CD4-positive, alpha-beta T cell treated with Interferon alpha-2 for 1 hour (primary cell): ENCODE measurements at places on chromosomes 3 and 15.
A peak's percentile ranks its signal among the peaks of the same experiment; 100 is the strongest.

DNA sequence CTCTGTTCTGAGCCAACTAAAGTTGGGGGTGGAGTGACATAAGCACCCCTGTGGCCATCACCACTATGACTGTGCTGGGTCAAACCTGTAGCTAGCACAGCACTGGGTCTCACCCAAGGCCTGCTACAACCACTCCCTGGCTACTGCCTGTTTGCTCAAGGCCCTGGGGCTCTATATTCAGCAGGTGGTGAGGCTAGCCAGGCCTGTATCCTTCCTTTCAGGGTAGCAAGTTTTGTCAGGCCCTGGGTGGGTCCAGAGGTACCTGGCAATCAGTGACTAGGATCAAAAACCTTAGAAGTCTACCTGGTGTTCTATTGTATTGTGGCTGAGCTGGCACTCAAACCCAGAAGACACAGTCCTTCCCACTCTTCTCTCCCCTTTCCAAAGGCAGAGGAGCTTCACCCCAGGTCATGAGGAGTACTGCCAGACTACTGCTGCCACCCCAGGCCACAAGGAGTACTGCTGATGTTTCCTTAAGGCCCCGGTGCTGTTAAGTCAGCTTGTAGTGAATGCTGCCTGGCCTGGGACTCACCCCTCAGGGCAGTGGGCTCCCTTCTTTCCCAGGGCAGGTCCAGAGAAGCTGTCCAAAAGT, 170.8 kb downstream of the IGSF11 start:
- no peak for DNase-seq

- DNase-seq, result no peak
Observed at GRCh38 chr15:101615414-101615985, 36.7 kb downstream of the TM2D3 start.

- no peak for DNase-seq
Observed at GRCh38 chr3:104832530-104832929, 534.2 kb upstream of the ALCAM start.

GRCh38 chr3:196609343-196609775, 30.1 kb upstream of the NRROS start:
- peak; percentile 93 for DNase-seq

- no peak for DNase-seq
Observed at GRCh38 chr15:77342807-77343206, 77.1 kb downstream of the PEAK1 start.

DNA sequence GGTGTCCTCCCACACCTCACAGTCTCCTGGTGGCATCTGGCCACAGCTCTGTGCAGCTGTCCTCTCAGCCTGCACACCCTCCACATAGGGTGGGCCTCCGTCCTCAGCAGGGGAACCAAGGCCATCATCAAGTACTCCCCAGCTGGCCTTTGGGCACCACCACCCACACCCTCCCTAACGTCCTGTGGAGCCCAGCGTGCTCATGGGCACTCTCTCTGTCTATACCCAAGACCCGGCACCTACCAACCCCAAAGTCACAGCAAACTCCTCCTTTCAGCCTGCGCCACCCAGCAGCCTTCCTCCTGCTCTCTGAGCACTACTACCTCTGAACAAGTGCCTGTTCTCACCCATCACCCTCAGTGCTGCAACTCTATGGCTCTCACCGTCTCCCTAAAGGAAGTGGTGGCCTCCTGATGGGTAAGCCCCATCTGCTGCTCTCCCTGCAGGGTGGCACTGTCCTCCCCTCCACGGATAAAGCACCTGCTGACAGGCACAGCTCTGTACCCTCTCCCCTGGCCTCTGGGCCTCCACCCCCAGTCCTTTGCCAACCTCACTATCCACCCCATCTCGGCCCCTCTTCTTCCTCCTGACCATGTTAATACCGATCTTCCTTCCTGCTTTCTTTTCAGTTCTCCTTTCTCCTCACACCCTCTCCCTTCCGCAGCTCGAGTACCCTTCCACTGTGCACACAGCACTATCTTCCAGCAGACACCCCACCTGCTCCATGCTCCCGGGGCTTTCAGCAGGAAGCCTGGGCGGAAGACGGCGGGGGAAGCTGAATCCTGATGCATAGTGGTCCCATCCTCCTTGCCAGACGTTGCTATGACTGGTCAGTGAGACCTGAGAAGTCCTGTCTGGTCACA, 31.5 kb downstream of the SLC41A3 start:
- no peak for DNase-seq

GRCh38 chr3:82194870-82195269, 433.4 kb upstream of the GBE1 start:
- no peak for DNase-seq

DNA sequence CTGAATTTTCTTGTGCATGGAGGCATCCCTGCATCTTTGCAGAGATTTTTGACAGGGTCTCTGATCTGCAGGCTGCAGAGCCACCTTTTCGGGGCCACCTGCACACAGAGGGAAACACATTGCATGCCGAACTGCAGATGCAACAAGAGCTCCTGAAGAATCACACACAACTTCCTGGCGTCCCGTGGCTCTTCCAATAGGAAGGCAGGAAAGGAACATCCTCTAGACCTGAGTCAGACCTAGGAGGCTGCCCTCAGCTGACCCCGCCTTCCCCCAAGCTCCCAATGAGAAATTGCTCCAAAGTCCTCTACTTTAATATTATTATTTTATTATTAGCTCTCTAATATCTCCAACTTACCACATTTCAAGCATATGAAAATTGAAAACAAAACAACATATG, 213.2 kb upstream of the ARRDC4 start:
- DNase-seq, result no peak

- peak; percentile 71 for DNase-seq
Observed at GRCh38 chr3:128875556-128876120, 3.8 kb upstream of the ACAD9 start.

GRCh38 chr15:64249406-64249805, 86.6 kb upstream of the PPIB start:
- no peak for DNase-seq

GRCh38 chr15:25784876-25785640, 78.1 kb downstream of the ATP10A start:
- no peak for DNase-seq

GRCh38 chr3:157793745-157794144, 290.5 kb upstream of the VEPH1 start:
- DNase-seq, result no peak

GRCh38 chr3:69283496-69283895, 102.4 kb downstream of the FRMD4B start:
- DNase-seq, result no peak

DNA sequence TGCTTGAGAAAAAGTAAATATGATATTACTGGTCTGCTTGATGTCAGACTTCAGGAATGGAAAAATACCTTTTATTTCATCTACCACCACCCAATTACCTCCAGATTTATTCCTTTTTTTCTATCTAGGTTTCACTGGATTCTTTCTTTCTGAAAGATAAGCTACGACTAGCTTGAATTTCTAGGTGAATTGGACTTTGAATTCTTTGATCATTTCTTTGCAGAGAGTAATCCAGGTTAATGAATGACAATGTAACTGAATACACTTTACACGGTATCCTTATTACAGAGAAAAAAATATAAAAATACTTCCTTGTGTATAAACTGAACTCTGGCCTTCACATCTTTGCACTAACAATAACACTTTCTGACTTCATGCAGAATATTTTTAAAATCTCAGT, 59.5 kb upstream of the TRPC1 start:
- DNase-seq, result no peak

GRCh38 chr15:69664572-69665571, 212.3 kb downstream of the RPLP1 start:
- no peak for DNase-seq

GRCh38 chr3:88985491-88985890, 121.9 kb upstream of the EPHA3 start:
- DNase-seq, result no peak

DNA sequence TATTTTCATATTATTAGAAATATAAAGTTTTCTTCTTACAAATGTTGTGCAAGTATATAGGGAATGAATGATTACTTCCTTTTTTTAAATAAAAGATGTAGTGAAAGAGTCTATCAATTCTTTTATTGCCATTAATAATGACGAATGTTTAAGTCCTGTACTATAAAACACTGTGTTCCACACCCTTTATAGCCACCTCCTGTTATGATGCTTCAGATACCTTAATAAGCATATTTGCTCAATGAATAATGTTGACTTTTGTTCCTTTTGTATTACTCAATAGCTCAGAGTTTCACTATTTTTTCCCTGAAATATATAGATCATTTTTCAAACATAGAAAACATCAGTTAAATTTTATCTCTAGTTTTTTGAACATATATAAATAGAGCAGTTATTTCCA, 378.2 kb upstream of the THBS1 start:
- no peak for DNase-seq

- no peak for DNase-seq
Observed at GRCh38 chr3:89059211-89059925, 48.1 kb upstream of the EPHA3 start.

DNA sequence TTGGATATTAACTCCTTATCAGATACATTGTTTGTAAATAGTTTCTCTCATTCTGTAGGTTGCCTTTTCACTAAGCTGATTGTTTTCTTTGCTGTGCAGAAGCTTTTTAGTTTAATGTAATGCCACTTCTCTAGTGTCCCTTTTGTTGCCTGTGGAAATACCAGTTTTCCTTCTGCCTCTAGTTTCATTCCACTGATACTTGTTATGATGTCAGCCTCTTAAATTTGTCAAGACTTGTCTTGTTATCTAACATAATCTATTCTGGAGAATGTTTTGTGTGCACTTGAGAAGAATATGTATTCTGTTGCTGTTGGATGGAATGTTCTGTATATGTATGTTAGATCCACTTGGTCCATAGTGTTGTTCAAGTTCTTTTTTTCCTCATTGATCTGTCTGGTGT, 18.0 kb upstream of the CEP152 start:
- no peak for DNase-seq

- no peak for DNase-seq
Observed at GRCh38 chr15:78076231-78077052, 1.1 kb downstream of the TBC1D2B start.

DNA sequence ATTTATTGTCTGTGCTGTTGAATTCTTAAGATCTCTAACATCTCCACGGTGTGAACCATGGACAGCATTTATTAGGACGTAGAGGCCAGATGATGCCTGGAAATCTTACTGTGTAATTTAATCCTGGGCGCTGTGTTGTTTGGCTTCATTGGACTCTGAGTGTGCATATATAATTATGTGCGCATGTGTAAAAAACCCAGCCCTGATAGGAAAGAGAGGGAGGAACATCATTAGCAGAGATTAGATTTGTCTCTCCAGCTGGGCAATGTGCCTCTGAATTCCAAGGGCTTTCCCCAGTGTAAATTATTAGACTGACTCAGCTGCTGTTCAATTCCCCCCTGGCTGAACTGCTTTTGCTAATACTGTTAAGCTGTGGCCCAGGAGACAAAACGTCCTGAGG, 39.6 kb downstream of the MAP3K13 start:
- no peak for DNase-seq

- no peak for DNase-seq
Observed at GRCh38 chr3:53163444-53164387, 2.7 kb downstream of the PRKCD start.

DNA sequence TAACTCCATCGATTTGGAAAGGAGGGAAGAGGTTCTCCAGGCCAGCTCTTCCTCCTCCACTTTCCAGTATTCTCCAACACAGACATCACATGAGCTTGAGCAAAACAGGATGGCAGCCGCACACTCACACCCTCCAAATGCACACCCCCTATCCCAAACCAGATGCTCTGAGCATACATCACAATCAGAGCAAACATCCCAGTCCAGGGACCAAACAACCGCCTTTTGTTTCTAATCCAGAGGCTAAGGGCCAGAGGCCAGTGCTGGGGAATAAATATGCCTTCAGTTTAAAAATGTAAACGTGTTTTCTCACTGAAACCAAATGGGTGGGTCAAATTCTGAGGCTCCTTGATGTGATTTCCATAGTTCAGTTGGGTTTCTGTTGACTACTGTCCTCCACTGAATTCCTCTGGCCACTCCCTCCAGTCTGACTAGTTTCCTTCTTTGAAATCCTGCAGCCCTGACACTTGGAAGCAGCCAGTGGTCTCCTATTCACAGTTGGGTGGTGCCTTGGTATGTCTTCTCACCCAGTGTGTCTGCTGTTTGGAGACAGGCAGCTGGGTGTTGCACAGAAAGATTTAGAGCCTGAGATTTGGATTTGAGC, 19.2 kb upstream of the MFGE8 start:
- DNase-seq, result no peak

DNA sequence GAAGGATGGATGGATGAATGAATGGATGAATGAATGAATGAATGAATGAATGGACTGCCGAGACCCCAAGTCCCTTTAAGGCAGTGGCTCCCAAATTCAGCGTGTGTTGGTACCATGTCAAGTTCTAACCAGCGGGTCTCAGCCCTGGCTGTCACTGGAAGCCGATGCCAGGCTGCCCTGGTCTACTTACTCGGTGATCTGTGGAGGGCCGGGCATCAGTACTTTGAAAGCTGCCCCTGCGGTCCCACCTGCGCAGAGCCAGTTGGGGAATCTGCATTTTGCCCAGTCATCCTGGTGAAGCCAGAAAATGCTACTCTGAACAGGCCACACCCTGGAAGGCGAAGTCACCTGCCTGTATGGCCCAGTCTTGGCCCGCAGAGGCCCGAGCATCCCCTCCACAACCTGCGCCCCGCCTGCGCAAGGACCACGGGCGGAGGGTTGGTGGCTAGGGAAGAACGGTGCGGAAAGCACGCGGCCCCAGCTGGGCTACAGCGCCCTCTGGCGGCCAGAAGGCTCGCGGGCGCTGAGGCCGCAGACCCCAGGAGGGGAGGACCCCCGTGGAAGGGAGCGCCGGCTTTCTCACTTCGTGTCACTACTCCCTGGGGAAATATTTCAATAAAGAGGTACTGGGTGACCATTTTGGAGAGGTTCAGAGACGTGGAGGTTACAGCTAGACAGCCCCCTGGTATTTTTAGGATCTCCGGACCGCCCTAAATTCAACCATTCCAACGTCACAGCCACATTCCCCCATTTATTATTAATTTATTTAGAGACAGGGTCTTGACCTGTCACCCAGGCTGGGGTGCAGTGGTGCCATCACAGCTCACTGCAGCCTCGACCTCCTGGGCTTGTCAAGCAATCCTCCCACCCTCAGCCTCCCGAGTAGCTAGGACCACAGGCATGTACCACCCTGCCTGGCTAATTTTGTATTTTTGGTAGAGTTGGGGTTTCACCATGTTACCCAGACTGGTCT, 34.9 kb downstream of the PRKCD start:
- DNase-seq, result peak; percentile 48

GRCh38 chr15:66905185-66905584, 160.2 kb upstream of the SMAD3 start:
- no peak for DNase-seq

- DNase-seq, result no peak
Observed at GRCh38 chr3:21331321-21331720, 419.7 kb downstream of the ZNF385D start.

DNA sequence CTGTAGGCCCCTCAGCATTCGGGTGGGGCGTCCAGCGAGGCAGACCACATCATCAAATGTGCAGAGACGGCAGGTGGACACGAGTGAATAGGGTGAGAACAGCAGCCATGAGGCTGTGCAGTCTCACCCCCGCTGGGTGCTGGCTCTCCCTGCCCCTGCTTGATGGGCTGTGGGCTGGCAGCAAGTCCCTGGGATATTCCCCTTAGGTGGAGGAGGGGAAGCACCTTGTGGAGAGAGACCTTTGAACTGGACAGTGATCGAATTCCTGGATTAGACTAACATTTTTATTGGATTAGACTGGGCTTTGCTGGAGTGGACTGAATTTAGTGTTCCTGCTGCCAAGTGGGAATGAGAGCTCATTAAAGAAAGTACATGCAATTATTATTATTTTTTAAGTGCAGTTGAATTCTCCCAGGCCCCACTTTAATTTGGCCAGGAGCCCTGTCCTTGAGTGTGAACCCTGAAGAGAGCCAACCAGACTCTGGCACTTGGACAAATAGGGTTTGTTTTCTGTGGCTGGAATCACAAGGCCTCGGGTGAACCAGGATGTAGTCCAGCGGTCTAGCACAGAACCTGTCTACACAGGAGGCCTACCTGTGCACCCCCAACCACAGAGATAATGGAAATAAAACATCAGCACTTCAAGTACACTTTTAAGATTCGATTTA, 193.1 kb downstream of the ABHD5 start:
- DNase-seq, result no peak
